ENCODE measurements at places on chromosomes 12 and 14.

DNA sequence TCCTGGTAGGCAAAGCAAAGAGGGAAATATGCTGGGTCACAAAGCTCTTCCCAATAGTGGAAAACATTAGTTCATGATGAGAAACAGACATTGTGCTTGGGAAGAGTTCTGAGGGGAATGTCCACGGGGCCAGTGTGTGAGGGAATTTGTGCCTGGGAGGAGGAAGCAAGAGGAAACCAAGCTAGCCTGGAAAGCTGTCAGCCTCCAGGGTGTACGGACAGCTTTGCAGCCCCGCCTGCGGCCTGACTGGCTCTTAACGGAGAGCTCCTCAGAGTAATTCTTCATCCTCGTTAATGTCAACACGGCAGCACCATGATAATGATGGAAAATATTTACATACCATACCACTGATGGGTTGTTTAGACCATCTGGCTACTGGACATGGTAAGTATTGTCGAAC lies 32.4 kb downstream of the PITPNM2 start:
- no peak for DNase-seq

- no peak for DNase-seq
These were observed 117.3 kb downstream of the NEDD1 start for GRCh38 chr12:97024393-97024792.

DNA sequence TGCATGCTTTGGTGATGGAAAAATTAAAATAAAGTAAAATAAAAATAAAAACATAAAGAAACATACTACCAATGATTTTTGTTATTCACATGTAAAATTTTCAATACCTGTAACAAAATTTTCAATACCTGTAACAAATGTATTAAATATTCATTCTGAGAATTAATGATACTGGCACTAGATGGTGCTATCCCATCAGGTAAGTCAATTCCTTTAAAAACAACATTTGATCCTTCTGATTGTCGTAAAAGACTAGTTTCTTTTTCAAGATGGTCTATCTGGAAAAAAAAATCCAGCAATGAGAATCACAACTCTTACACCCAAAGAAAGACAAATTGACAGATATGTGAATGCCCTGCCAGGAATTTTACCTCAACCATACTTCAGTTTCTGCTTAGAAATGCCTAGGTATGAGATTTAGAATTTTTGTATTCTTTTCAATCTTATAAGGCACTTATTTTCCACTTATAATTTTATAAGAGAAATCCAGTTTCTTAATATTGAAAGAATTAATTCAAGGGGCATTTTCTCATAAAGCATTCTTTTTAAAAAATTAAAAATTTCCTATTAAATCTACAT lies 30.7 kb downstream of the CEP290 start:
- DNase-seq: no peak

DNA sequence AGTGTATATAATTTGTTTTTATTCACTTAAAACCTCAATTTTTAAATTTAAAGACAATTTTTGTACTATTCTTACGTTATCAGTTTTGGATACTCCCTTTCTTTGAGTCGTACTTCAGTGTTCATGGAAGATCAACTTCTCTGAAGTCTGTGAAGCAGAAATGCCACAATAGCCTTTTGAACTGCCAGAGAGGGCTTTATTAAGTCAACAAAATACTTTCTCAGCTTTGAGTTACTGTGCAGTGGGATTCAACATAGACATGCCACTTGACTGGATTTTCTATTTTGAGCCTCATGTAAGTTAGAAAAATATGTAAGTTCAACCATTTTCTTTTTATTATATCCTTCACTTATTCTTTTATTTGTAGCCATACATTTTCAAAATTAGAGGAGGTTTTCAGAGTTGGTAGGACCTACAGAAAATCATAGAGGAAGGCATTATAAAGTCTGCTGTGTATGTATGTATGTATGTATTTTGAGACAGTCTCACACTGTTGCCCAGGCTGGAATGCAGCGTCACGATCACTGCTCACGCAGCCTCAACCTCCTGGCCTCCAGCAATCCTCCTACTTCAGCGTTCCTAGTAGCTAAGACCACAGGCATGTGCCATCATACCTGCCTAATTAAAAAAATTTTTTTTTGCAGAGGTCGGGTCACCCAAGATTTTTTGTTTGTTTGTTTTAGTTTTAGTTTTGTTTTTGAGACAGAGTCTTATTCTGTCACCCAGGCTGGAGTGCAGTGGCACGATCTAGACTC lies 31.3 kb upstream of the BCAT1 start:
- no peak for DNase-seq

DNA sequence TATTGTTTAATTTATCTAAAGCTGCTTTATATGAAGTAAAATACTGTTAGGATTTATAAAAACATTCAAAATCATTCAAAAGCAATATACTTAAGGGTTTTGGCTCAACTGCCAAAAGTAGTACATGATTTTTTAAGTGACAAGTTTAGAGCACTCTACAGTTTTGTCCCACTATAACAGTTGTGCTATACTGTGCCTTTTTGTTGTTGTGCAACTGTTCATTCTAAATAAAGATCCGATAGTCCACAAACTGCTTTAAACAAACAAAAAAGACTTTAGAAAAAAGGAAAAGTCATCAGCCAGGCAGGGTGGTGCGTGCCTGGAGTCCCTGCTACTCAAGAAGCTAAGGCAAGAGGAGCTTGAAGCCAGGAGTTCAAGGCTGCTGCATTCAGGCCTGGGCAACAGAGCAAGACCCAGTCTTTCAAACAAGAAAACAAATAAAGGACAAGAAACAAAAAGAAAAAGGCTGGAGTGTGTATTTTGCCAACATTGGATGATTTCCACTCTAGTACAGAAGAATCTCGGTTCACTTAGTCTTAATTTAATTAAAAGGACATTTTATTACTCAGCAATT lies 7.3 kb downstream of the C2CD5 start:
- no peak for DNase-seq

GRCh38 chr12:26825459-26826016 lies 7.5 kb downstream of the ITPR2 start:
- DNase-seq: no peak

- peak; percentile 49 for DNase-seq
These were observed 657.5 kb upstream of the TBX3 start for GRCh38 chr12:115341442-115341841.

- no peak for DNase-seq
These were observed 36.6 kb downstream of the DCAF4 start for GRCh38 chr14:72962829-72963312.

DNA sequence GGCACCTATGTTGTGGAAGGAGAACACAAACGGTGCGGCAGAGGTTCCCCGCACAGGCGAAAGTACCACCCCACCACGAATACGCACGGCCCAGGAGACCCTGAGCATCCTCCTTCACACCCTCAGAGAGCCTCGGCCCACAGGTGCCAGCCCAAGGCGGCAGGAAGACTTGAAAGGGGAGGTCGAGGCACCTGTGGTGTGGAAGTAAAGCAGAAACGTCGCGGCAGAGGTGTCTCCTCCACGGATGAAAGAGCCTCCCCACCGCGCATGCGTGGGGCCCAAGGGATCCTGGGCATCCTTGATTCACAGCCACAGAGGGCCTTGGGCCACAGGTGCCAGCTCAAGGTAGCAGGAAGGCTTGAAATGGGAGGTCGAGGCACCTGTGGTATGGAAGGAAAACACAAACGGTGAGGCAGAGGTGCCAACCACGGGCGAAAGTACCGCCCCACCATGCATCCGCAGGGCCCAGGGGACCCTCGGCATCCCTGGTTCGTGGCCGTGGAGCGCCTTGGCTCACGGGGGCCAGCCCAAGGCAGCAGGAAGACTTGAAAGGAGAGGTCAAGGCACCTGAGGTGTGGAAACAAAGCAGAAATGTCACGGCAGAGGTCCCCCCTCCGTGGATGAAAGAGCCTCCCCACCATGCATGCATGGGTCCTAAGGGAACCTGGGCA lies 380.1 kb downstream of the ALG10 start:
- peak; percentile 54 for DNase-seq

DNA sequence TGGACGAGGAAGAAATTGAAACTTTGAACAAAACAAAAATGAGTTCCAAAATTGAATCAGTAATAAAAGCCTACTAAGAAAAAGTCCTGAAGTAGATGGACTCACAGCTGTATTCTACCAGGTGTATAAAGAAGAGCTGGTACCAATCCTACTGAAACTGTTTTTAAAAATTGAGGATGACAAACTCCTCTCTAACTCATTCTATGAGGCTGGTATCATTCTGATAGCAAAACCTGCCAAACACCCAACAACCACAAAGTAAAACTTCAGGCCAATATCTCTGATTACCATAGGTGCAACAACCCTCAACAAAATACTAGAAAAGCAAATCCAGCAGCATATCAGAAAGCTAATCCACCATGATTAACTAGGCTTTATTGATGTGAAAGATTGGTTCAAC lies 33.9 kb upstream of the LDHB start:
- no peak for DNase-seq

DNA sequence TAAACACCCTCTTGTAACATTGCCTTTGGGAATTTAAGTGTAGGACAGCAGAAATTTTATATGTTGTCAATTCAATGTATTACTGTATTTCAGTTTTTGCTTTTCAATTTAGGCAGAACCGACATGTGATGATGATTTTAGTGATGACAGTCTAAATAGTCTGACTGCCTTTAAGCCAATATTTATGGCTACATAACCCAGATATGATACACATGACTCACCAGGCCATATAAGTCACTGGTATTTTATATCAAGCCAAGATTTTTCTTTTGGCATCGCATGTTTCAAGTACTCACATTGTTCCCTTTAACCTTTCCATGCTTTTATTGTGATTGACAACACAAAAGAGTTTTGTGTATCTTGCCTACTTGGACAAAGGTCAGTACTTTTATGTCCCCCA lies 13.6 kb upstream of the PPM1A start:
- no peak for DNase-seq

All from upper lobe of left lung (tissue), 6 donors.